ENCODE measurements at places on chromosomes 1 and 21.

DNA sequence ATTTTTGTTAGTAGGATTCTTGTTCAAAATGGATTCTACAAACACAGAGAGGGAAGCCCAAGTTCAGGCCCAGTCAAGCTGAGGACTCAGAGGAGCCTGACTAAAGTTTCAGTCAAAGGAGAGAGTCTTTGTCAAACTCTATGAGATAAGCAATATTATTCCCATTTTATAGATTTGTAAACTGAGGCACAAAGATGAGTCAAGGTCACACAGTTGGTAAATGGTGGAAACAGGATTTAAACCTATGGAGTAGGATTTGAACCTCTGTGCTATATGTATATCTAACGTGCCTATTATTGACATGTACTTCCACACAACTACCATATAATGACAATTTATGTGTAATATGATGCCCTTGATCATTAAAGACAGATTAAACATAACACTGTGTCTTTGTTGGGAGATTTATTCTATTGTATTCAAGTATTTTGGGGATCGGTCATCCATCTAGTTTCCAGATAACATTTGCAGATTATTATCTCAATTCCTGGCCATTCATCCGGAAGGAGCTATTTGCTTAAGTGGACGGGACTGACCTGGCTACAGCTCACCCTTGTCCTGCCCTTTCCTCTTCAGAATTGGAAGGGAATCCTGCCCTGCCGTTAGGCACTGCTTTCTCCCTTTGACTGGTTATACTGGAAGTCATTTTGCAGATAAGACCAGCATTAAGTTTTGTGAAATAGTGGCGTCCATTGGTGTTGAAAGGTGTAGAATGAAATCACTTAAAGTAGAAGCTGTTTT lies 86.1 kb upstream of the LMO4 start:
- DNase-seq, result no peak

DNA sequence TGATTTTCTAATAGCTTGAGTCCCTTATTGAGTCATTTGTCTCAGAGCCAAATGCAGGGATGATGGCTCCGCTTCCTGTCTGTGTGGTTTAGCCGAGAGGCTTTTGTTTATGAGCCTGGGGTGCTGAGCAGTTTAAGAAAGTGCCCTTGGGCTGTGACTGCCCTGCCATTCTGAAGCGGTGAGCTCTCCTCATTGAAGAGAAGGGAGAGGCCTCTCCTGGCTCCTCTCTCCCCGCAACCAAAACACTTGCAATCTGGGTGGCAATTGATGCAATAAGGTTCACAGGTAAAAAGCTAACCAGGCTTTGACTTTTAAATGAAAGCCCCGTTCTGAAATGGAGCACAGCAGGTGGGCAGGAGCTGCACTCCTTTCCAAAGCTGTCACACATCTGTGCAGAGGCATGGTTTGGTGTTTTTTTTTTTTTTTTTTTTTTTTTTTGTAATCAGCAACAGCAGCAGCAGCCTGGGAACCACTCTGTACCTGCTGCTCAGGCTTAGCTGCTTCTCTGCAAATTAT lies 403.7 kb downstream of the SIPA1L2 start:
- DNase-seq, result peak; percentile 37

DNA sequence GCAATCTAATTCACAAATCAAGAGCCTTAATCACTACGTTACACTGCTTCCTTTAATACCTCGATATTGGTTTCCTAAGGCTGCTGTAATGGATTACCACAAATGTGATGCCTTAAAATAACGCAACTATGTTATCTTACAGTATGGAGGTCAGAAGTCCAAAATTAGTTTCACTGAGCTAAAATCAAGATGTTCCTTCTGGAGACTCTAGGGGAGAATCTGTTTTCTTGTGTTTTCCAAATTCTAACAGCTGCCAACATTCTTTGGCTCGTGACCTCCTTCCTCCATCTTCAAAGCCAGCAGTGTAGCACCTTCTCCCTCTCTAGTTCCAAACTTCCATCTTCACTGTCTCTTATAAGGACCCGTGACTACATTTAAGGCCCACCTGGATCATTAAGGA lies 335.0 kb upstream of the NFIA start:
- DNase-seq, result no peak

DNA sequence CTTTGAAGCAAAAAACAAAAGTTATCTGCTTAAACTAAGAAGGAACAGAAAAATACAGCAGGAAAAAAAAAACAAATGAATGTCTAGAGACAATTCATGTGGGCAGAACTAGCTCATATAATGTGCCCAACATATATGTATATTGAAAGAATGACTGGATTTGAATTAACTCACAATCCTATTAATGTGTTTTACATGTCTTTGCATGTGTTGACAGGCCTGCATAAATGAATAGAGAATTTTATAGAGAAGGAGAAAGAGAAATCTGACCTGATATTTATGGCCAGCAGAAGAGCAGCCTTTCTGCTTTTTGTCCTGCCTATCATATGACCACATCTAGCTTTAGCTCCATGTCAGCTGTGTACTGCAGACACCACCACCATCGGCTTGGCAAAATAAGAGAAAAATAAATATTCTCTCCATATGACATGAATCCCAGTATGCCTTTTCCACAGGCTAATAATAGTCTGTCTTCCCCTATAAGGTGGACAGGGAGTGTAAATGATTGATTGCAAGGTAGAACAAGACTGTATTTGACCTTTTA lies 171.5 kb upstream of the PALMD start:
- DNase-seq, result no peak

GRCh38 chr1:206497774-206498173 lies 9.6 kb upstream of the RASSF5 start:
- no peak for DNase-seq

DNA sequence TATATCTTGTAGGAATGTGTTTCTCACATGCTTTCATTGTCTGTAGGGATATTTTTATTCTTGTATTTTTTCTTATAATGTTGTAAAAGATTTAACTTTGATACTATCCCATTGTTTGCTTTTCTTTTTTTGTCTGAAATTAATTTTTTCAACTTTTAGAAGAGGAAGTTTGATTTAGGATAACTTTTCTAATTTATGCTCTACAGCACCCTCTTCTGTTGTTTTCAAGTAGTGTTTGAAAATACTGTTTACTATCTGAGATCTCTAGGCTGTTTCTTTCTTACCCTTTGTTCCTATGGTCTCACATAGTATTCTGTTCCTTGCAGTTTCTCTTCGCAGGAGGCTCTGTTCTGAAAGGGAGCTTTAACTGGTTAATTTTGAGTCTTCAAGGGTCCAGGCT lies 21.9 kb downstream of the ABCD3 start:
- no peak for DNase-seq

GRCh38 chr1:8259498-8260290 lies 58.2 kb upstream of the SLC45A1 start:
- no peak for DNase-seq

GRCh38 chr1:90000934-90001676 lies 6.2 kb downstream of the ZNF326 start:
- no peak for DNase-seq

DNA sequence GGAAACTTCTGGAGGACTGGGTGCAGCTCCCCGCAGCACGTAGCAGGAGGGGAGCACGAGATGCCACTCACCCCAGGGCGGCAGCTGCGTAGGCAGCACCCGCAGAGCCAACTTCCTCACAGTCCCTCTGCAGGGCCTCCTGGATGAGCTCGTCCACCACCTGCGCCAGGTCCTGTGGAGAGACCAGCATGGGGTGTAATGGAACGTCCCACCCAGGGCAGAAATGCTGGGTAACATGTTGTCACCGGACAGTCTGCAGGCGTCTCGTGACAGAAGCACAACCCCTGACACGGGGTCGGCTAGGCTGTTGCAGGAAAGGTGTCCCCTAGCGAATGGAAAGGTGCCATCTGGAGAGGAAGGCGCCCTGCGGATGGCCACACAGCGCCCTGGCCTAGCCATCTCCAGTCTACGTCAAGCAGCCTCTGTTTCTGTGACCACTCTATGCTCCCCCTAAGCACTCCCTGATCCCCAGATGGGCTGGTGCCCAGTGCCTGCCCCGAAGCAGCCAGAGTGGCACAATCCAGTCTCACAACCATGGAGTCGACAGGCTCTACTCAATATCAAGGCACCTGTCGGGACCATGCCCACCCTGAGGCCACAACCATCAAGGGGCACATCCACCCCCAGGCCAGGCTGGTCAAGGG lies 21.2 kb downstream of the MCM3AP start:
- no peak for DNase-seq

DNA sequence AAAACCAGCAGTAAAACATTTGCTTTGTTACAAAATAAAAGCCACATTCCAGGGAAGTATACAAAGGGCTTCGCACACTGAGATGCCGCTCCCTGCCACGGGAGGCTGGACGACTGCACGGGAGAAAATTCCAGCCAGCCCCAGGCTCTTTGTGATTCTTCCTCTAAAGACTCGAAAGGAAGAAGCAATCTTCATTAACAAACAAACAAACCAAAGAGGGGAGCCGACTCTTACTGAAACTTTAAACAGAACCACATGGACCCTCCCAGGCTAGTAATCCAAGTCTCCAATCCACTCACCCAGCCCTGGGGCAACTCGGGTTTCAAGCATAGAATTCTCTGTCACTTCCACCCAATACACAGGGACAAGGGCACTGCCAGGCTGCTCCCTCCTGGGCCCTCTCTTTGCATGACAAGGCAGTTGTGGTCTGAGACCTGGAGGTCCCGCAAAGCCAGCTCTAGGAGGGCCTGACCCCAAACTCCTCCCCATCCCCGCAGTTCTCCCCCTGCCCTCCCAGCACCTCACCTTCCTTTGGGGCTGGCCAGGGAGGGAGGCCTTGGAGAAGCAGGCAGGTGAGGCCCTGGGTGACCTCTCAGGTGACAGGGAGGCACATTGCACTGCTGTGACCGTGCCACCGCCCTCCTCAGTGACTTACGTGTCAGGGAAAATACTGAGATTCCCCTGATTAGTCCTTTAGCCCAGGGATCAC lies 26.6 kb upstream of the COL18A1 start:
- no peak for DNase-seq

DNA sequence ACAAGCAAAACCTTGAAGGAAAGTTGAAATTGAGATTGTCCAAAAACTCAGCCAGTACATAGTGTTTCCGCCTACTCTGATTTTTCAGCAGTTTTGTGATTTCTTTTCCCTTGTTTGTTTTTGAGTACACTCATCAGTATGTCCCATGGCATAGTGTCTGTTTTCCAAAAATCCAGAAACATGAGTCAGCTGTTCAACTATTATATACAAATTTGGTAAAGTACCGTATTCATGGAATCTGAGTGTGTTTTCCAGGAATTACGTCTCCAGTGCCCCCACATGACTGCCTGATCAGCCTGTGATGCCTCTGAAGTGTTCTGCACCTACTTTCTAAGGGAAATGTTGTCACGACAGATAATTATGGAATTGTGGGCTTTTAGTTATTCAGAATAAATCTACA lies 186.8 kb downstream of the LTN1 start:
- no peak for DNase-seq

All from activated CD4-positive, alpha-beta T cell treated with anti-CD3 and anti-CD28 coated beads for 48 hours (primary cell).